ENCODE measurements at places on chromosomes 1 and 21. TPM values are rescaled to one million over a fixed set of nuclear protein-coding genes. Genes with fewer than 3 reads are reported as not detected.

PRAMEF9 gene
- total RNA-seq = not detected

TTLL7 gene
- 4.9 TPM for total RNA-seq

RGS18 gene
- not detected for total RNA-seq

B3GALT5 gene
- not detected for total RNA-seq

SPRR1A gene
- total RNA-seq = not detected

NSL1 gene
- total RNA-seq = 27.7 TPM

TRNP1 gene
- total RNA-seq = 10.3 TPM

KRTAP13-4 gene
- total RNA-seq = not detected

NBPF19 gene
- 7.7 TPM for total RNA-seq

OR2M2 gene
- not detected for total RNA-seq

PLA2G2D gene
- total RNA-seq = not detected

CD34 gene
- 174 TPM for total RNA-seq

NBPF10 gene
- total RNA-seq = 1.8 TPM

P3H1 gene
- 146 TPM for total RNA-seq

AIM2 gene
- not detected for total RNA-seq

PDZK1IP1 gene
- not detected for total RNA-seq

KRTAP24-1 gene
- total RNA-seq = not detected

WDR64 gene
- total RNA-seq = not detected

EYA3 gene
- total RNA-seq = 29.7 TPM

DNM3 gene
- 3.6 TPM for total RNA-seq

RNU1-2 gene
- 1,319 TPM for total RNA-seq

ELAPOR1 gene
- 1.1 TPM for total RNA-seq

TIAM1 gene
- total RNA-seq = 0.83 TPM

CACHD1 gene
- total RNA-seq = 8.7 TPM

PANK4 gene
- total RNA-seq = 34.7 TPM

OR10Z1 gene
- total RNA-seq = not detected

CYP2J2 gene
- 0.27 TPM for total RNA-seq

TRIM67 gene
- total RNA-seq = not detected

ZSWIM5 gene
- 1.6 TPM for total RNA-seq
